ENCODE measurements at places on chromosomes 11 and 22.

- no peak for DNase-seq
These were observed 21.9 kb upstream of the CEP295 start for GRCh38 chr11:93639548-93639947.

- DNase-seq = no peak
These were observed 38.9 kb downstream of the TBC1D22A start for GRCh38 chr22:46801331-46801811.

DNA sequence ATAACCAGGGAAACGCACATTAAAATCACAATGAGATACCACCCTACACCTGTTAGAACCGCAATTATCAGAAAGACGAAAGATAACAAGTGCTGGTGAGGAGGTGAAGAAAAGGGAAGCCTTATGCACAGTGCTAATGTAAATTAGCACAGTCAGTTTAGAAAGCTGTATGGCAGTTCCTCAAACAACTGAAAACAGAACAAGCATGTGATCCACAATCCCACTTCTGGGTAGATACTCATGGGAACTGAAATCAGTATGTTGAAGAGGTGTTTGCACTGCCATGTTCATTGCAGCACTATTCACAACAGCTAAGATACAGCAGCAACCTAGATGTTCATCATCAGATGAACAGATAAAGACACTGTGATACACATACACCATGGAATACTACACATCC, 75.0 kb upstream of the CCND1 start:
- no peak for DNase-seq

DNA sequence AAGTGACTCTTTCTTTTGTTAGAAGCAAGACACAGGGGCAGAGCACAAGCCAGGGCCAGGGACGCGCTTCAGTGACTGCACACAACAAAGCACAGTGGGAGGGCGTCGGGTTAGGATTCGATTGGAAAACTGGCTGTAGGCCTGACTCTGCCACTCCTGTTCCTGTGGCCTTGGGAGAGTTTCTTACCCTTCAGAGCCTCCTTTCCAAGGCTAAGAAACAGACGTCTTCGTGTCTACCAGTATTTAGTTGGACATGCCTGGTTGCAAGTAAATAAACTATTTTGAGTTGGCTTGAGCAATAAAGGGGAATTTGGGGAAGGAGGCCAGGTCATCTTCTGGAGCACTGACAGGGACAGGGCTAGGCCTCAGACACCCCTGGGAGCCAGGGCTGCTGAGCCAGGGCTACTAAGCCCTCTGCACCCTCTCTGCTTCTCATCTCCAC, 549.1 kb downstream of the INSC start:
- no peak for DNase-seq

- no peak for DNase-seq
These were observed 32.7 kb upstream of the ACCSL start for GRCh38 chr11:44014968-44015623.
